ENCODE measurements at places on chromosomes 2 and 18.

GRCh38 chr2:95389245-95390119 is 13.0 kb upstream of the FAHD2A start:
- DNase-seq, result peak; percentile 8

- DNase-seq, result no peak
These were observed 345.7 kb downstream of the DYSF start for GRCh38 chr2:71799013-71799575.

DNA sequence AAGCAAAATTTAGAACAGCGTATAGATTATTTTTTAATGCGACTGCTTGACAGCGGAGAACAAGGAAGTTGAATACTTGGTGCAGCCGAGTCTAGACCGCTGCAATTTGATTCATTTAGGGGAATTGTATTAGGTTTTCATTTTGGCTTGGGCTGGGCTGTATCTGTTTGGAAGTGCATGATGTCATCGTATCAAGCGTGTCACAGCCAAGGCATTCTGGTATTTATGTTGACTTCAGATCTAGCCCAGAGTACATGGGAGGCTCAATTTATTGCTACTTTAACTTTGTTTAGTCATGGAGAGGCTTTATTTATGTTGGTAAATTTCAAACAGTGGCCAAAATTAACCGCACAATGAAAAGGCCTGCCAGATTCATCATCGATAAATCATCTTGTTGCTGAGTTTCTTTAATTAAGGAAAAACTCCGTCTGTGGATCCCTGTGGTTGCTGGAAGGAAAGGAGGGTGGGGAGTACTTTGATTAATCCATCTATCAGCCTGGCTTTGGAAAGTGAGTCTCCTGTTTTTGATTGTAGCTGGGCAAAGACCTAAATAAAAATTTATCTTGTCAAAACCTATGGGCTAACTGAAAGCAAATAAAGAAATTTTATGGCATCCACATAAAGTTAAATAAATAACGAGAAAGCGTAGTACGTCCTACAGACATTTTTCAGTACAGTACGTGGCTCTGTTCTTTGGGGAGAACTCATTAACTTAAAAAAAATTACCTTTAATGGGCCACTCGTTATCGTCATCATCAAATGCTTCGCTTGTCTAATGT is 230.4 kb upstream of the SPRED2 start:
- DNase-seq, result no peak

DNA sequence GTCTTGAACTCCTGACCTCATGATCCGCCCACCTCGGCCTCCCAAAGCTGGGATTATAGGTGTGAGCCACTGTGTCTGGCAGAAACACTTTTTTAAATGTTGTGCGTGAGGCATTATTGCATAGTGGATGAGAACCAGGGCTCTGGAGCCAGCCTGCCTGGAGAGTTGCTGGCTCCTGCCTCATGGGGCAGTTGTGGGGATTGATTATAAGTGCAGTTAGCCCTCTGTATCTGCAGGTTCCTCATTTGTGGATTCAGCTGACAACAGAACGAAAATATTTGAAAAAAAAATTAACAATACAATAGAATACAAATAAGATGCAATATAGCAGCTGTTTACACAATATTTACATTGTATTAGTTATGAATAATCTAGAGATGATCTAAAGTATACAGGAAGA is 129.4 kb upstream of the EML6 start:
- no peak for DNase-seq

- DNase-seq, result no peak
These were observed 30.1 kb downstream of the TGIF1 start for GRCh38 chr18:3479978-3480509.

DNA sequence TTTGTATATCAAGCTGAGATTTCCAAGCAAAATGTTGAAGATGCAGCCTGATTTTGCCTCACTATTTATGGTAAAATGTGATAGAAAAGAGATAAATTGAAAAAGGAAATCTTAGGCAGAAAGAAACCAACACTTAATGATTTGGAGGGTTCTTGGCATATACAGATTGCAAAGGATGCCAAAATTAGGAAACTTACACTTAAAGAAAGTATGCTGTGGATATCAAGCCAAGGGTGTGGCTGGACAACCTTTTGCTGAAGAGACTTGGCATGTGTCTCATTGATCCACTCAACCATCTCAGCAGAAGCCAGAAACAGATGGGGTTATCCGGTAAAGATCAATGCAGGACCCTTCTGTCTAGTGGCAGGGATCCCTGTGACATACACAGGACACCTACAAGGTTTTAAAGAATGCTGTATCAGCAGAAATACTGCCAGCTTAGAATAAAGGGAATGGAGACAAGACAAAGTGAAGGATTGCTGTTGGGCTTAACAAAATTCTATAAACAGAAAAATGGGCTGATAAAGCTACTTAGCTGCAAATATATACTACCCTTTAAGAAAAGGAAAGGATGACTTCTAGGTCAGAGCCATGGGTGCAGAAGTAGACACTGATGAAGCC is 107.3 kb upstream of the CYP26B1 start:
- DNase-seq, result no peak

- DNase-seq, result no peak
These were observed 4.3 kb downstream of the COL3A1 start for GRCh38 chr2:188978291-188979081.

DNA sequence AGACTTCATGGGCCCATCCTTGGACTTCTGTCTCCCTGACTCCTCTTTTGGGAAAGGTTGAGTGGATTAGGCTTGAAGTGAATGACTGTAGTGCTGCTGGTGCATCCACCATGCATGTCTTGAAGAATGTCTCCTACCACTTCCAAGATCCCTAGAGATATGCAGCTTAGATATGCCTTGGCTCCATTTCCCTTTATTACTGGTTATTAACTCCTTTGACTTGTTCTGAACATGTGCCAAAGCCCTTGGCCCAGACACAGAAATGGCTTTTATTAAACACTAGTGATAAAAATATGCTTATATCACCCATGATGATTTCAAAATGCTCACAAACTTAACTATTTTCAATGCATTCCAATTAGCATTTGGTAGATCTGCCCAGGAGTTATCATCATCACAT is 90.0 kb upstream of the SLC14A2 start:
- DNase-seq, result no peak

GRCh38 chr2:44280869-44281268 is 5.6 kb downstream of the SLC3A1 start:
- DNase-seq, result no peak

- no peak for DNase-seq
These were observed 1.6 kb downstream of the COX7A2L start for GRCh38 chr2:42359304-42359964.

GRCh38 chr2:233329489-233330135 is 22.0 kb downstream of the SAG start:
- DNase-seq, result no peak

- DNase-seq, result no peak
These were observed 15.5 kb downstream of the ADRA2B start for GRCh38 chr2:96100893-96101304.

GRCh38 chr18:71727909-71728308 is 816.2 kb downstream of the CBLN2 start:
- DNase-seq, result no peak

- no peak for DNase-seq
These were observed 128.2 kb upstream of the DLX2 start for GRCh38 chr2:172230889-172231401.

DNA sequence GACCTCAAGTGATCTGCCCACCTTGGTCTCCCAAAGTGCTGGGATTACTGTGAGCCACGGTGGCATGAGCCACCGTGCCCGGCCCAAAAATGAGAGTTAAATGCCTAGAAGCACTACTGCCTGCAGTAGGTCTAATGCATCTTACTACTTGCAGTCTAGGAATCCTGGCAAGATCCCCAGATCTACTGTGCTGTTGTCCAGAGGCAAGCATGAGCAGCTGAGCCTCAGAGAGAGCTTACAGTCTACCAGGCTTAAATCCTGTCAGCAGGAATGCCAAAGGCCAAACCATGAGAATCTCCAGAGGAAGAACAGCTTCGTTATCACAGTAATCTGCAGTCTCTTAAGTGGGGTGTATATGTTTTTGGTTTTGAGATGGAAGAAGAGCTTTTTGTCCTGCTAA is 54.4 kb downstream of the XRCC5 start:
- DNase-seq, result no peak

DNA sequence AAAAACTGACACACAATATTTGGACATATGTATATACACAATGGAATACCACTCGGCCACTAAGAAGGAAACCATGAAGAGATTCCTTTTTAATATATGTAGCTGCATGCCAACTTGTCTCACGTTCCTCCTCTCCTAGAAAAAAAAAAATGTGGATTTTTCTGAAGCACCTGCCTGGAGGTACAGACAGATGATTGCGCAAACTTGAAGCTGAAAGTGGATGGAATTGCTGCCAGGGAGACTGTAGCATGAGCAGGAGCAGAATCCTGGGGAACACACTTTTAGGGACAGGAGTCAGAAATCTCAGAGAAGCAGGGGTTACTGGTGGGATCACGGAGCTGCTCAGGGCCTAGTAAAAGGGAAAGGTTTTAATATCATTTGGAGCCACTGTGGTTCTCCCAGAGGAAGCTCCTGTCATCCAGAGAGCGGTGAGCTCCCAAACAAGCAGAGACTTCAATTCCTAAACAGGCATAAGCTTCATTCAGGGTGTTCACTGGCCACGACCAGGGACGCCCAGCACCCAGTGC is 640 bp upstream of the SPR start:
- DNase-seq, result no peak

GRCh38 chr2:36698993-36699392 is 2.5 kb downstream of the VIT start:
- DNase-seq, result no peak

GRCh38 chr18:7808992-7809391 is 241.9 kb downstream of the PTPRM start:
- no peak for DNase-seq

DNA sequence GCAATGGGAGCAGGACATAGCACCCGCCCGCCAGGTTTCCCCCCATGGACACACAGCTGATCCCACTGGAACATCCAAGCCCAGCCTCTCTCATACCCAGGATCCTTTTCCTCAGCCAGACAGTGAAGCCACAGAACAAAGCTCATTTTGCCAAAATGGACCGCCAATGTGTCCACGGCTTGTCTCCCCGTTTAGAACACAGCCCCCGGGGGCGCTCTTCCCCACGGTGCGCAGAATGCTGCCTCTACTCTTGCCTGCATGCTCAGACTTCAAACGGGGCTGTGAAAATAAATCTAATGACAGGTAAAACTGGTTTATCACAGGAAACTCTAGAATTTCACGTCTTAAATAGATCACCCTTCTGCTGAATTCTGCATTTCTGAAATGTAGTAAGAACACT is 548.5 kb upstream of the ID2 start:
- no peak for DNase-seq

GRCh38 chr2:156890529-156891148 is 366.9 kb upstream of the GALNT5 start:
- no peak for DNase-seq
